ENCODE measurements at places on chromosomes 7 and 10.

GRCh38 chr10:112654794-112655193, 207.8 kb downstream of the VTI1A start:
- no peaks in the 10 kb centered on the region for H3K4me1 ChIP-seq
- no peak overlapping the region for H3K4me3 ChIP-seq
- H3K27me3 ChIP-seq = no peaks in the 10 kb centered on the region
- H3K27ac ChIP-seq = no peak overlapping the region

DNA sequence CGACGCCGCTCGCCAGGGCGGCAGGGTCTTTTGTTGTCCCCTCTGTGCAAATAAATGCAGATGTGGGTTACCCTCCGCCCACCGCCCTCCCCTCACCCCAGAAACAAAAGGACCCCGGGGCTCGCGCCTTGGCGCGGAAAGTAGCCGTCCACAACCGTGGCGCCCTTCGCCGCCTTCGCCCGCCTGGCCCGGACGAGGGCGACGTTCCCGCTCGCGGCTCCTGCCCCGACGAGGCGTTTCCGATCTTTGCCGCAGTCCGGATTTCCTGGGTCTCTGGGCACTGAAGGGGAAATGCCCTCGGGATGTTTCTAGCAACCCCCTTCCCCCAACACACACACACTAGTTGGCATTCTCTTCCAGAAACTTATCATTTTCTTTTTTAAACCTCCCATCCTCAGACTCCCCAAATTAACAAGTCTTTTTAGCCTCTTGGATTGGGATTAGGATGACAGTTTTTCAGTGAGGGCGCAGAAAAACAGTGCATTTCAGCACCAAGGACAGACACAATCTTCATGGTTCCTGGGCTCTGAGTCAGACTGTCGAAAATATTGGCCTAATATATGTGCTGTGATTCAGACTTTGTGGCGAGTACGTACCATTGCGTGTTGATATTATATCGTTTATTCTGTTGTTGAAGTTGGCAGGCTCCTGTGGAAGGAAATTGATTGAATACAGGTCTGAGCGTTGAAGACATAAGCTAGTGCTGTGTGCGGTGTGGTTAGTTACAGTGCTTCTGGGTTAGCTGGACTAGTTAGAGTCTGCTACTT, 771 bp downstream of the PHYHIPL start:
- no peak overlapping the region for H3K27ac ChIP-seq
- H3K4me1 ChIP-seq = no peaks in the 10 kb centered on the region
- peaks cover 4% of the 10 kb centered on the region for H3K36me3 ChIP-seq
- no peak for DNase-seq
- peaks cover 10% of the 10 kb centered on the region for H3K27me3 ChIP-seq

DNA sequence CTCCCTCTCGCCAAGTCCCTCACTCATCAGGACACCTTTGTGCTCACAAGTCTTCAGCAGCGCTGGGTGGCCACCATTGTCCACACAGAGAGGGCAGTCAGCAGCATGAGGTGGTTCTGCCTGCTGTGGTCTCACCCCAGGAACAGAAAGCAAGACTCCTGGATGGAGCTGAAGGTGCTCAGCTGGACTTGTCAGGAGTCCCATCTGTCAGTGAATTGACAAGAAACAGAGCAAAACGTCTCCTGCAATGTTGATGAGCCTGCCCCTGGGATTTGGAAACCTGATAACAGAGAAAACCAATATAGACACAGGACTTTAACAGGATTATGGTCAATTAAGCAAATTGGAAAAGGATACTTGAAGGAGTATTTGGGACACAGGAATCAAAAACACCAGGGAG, 122.2 kb upstream of the PRSS58 start:
- peaks cover 27% of the 10 kb centered on the region for H3K4me1 ChIP-seq
- DNase-seq = no peak
- no peak overlapping the region for H3K27ac ChIP-seq
- H3K27me3 ChIP-seq = peaks cover 24% of the 10 kb centered on the region
- no peaks in the 10 kb centered on the region for H3K36me3 ChIP-seq
- H3K4me3 ChIP-seq = no peak overlapping the region

GRCh38 chr7:11193888-11194287, 220.2 kb downstream of the PHF14 start:
- H3K27ac ChIP-seq = no peak overlapping the region
- H3K36me3 ChIP-seq = peaks cover 2% of the 10 kb centered on the region
- no peak overlapping the region for H3K4me3 ChIP-seq
- peaks cover 3% of the 10 kb centered on the region for H3K4me1 ChIP-seq

GRCh38 chr10:95181726-95182125, 12.3 kb upstream of the ACSM6 start:
- no peaks in the 10 kb centered on the region for H3K36me3 ChIP-seq
- peaks cover 3% of the 10 kb centered on the region for H3K4me1 ChIP-seq
- DNase-seq = no peak
- H3K27ac ChIP-seq = no peak overlapping the region
- H3K4me3 ChIP-seq = no peak overlapping the region
- H3K27me3 ChIP-seq = peaks cover 22% of the 10 kb centered on the region

GRCh38 chr7:29040579-29040925, 82.4 kb upstream of the TRIL start:
- DNase-seq = no peak
- H3K36me3 ChIP-seq = no peaks in the 10 kb centered on the region
- H3K4me1 ChIP-seq = no peaks in the 10 kb centered on the region
- H3K27me3 ChIP-seq = no peaks in the 10 kb centered on the region
- H3K27ac ChIP-seq = no peak overlapping the region
- no peak overlapping the region for H3K4me3 ChIP-seq
